CD4-positive, alpha-beta T cell treated with Interleukin-17A for 4 hours (primary cell): ENCODE measurements at places on chromosomes 5 and 9.

- no peak for DNase-seq
Measured at GRCh38 chr5:68084396-68084795, 131.2 kb upstream of the PIK3R1 start.

DNA sequence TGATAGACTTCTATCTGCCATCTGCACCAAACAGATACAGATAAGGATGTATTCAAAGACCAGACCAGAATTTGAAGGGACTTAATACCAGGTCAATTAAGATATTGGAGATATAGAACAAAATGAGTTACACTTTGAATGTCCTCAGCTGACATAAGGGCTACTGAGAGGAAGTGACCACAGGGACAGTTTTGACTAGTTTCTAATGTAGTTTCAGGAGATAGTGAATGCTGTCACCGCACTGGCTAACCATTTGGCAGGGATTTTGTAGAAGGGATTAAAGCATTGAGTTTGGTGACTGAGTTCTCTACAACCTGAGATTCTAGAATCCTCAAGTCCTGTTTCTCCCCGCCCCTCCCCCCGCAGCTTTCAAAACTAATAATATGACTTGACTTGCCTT lies 22.7 kb downstream of the CCNH start:
- DNase-seq = no peak

DNA sequence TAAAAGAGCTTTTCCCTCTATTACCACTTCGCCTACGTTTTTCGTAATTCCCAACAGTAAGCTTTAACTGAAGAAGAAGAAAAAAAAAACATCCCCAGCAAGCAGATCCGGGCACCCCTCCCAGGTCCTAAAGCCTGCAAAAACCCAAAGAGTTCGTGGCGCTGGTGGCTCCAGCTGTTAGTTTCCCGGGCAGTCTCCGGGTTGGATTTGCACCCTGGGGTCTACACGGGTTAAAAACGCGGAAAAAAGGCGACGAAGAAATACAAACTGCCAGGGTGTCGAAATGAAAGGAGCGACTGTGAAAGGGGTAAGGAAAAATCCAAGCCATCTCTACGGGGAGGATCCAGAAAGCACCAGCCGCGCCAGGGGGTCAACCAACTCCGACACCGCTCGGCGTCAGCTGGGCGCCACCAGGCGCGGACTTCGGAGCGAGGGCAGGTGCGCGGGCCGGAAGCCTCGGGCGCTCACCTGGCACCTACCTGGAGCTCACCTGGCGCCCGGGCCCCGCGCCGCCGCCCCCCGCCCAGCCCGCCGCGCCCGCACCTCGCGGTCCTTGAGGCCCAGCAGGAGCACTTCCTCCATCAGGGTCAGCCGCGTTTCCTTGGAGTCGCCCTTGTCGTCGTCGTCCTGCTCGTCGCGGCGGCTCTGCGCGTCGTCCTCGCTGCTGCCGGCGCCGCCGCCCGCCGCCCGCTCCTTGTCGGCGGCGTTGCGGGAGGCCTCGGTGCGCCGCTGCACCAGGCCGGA lies 680 bp downstream of the GOLPH3 start:
- DNase-seq = peak; percentile 48

DNA sequence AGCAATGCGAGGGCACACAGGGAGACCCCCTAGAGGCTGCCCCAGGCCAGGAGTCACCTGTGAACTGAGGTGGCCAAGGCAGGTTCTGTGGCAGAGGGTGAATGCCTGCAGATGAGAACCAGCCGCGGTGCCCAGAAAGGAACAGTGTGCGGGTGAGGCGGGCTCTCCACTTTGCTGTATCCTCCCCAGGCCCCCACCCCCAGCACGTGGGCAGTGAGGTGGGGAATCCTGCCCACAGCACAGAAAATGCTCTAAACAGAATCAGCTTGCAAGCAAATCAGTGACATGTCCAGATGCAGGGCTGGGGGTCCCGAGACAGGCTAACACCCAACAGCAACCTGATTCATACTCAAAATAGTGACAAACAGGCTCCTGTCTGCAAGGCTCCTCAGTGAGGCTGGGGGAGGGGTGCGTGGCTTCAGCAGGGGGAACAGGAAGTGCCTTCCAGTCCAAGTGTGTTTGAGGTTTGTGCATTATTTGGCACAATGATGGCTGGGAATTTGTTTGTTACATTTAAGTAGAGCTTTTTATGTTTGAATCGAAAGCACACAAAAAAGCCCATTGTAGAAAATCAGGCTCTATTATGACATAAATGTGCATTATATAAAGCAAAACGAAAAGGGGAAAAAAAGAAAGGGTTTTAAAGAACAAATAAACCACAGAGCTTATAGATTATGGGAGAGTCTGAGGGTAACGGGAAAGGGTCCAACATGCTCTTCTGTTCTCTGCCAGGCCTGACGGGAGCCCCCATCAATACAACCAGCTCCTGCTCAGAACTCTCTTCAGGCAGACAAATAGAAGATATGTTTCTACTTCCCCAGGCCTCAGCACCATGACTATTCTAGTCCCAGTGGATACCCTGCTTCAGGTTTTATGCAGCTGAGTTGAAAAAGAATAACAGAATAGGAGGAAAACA lies 201.3 kb downstream of the HSD17B3 start:
- DNase-seq = peak; percentile 11

GRCh38 chr5:40605295-40605958 lies 74.3 kb upstream of the PTGER4 start:
- peak; percentile 22 for DNase-seq

DNA sequence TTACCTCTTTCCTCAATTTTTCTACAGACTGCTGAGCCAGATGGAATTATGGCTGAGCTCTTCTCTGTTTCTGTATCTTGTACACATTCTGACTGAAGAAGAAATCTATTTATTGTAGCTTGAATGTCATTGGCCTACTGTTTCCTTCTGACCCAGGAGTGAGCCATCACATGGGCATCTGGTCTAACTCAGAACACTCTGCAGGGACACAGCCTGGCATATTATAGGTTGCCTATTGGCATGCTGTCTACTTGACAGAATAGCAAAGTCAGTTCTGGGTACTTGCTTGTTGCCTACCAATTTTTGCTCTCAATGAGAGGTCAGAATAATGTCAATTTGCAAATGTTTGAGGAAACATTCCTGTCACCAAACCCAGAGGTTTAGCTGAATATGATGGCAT lies 7.3 kb downstream of the PCDHAC2 start:
- DNase-seq = no peak

DNA sequence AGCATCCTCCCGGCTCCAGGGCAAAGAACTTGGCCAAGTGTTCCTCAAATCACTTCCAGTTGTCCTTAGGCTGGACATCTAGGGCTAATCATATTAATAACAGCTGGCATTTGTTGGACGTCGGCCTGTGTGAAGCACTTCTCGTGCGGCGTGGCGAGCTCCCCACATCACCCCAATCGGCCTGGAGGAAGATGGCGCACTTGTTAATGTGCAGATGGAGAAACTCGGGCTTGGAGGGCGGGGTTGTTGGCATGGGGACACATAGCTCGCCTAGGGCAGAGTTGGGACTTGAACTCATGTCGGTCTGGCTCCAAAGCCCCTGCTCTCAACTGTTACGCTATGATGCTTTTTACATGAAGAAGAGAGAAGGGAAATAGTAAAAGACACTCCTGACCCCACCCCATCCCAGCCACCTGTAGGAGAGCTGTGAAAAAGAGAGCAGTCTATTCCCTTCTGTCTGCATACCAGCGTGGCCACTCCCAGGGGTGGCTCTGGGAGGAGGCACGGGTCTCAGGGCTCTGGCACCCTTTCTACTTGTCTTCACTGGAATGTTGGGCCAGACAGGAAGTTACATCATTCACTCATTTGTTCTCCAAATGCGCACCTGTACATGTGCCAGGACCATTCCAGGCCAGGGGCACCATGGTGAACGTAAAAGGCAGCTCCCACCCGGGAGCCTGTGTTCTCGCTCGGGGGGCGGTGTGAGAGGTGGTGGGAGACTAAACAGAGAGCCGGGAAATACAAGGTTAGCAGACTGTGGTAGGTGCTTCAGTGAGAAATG lies 12.8 kb upstream of the NUP214 start:
- DNase-seq = no peak

DNA sequence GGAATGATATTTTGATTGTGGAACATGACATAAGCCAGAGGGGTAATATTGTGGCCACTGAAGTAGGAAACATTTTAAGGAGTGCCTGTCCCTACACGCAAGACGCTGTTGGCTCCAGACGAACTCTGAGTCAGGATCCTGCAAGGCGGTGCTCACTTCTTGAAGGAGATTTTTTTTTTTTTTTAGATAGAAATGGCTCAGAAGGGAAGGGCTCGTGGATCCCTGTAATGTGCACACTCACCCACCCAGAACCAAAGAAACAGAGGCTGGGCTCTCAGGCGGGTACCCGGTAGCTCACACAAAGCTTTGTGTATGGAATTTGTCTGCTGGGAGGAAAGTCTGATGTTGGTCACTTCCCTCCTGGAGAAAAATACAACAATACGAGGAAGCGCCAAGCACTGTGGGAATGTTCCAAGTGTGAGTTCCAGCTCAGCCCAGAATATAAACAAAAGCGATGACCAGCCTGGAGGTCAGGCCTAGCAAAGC lies 25.7 kb downstream of the RAPGEF1 start:
- no peak for DNase-seq
